Stimulated activated CD8-positive, alpha-beta memory T cell treated with anti-CD3 and anti-CD28 coated beads, Interleukin-4, amount 100 ng/mL, for 24 hours (primary cell): ENCODE measurements at places on chromosomes 7 and 10.

DNA sequence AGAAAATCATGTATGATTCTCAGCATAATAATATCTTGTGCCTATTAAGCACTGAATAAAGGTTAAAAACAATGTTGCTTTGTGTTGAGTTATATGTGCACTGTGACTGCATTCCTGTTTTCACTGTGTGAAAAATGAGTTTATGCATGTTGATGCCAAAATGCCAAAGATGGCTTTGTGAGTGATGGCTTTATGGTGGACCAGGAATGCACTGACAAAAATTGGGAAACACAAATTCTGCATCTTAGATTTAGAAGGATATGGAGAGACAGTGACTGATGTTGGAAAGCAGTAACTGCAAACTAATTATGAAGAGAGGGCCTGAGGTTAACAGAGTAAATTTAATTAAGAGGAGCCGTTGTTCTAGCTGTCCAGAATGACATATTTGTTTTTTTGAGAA is 440.4 kb downstream of the KIF20B start:
- DNase-seq: no peak

GRCh38 chr7:5414916-5415315 is 8.7 kb downstream of the TNRC18 start:
- DNase-seq: no peak

GRCh38 chr7:50591480-50592438 is 26.6 kb upstream of the DDC start:
- no peak for DNase-seq

- DNase-seq: no peak
These were observed 22.0 kb downstream of the CDCA7L start for GRCh38 chr7:21923658-21924057.

DNA sequence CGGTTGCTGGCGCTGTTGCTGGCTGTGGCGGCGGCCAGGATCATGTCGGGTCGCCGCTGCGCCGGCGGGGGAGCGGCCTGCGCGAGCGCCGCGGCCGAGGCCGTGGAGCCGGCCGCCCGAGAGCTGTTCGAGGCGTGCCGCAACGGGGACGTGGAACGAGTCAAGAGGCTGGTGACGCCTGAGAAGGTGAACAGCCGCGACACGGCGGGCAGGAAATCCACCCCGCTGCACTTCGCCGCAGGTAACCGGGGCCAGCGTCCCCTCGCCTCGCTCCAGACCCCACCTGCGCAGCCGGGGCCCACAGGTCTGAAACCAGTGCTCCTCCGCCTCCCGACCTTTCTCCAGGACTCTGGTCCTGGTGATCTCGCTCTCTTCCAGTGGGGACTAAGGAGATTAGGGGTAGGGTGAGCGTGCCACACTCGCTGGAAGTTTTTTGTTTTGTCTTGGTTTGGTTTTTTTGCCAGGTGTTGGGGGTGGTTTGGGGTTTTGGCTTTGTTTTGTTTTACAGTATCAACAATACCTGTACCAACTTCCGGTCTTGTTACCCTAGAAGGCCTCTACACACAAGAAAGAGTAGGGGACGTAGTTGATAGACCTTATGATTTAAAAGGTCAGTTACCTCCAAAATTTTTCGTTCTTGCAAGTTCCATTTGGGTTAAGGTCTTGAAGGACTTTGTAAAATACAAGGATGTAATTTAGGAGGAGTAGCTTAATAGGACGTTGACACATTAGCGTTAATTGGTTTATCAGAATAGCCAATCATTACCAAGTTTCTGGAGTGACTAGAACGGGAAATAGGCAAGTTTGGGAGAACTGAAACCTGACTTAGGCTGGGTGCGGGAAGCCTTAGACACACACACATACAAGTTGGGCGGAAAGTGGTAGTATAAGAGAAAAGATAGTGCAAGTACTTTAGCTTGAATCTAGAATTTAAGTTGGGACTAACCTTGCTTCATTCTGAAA is 704 bp downstream of the TNKS2 start:
- peak; percentile 24 for DNase-seq

GRCh38 chr10:44249490-44249889 is 135.4 kb downstream of the CXCL12 start:
- DNase-seq: no peak

GRCh38 chr7:140059273-140060242 is 3.2 kb downstream of the PARP12 start:
- no peak for DNase-seq

DNA sequence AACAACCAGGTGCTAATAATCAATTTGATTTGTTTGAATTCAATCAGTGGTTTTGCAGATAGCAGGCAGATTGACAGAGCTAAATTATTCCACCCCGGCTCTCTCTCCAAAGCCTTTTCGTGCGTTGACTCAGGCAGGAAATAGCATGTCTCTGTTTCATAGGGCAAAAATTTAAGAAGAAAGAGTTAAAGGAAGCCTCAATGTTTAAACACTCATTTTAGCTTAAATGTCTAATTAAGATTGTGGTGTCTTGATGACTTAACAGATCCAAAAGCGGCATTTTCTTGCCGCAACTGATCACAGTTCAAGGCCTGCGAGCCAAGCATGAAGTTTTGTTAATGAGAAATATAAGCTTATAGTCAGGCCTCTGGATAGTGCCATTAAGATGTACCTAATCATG is 1051.1 kb upstream of the AUTS2 start:
- no peak for DNase-seq

GRCh38 chr7:8433477-8434289 is at the start of gene NXPH1:
Gene NXPH1, plus strand, starts transcription at chr7:8433609.
- no peak for DNase-seq

- no peak for DNase-seq
These were observed 15.4 kb downstream of the TFAM start for GRCh38 chr10:58400609-58401008.

- no peak for DNase-seq
These were observed 636.5 kb downstream of the GALNT17 start for GRCh38 chr7:71768450-71768849.

DNA sequence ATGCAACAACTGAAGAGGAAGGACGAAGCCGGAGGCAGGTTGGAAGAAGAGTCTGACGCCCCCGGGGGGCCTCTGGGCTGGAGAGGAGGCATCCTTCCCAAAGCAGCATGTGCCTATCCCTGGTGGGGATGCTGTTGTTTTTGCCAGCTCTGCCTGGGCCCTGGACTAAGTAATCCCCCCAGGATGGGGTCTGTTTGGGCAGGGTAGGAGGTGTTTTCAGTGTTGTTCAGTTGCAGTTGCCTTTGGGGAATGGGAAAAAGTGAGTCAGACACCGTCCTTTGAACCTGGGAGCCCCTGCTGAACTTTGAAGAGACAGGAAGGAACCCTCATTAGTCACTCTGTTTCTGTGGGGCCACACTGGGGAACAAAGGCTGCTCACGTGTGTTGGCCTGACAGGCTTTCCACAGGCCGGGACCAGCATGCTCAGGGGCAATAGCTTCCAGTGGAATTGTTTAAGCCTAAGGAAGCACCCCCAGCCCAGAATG is 35.2 kb upstream of the GDF10 start:
- peak; percentile 30 for DNase-seq
